Fibroblast of skin of abdomen (primary cell): ENCODE measurements at places on chromosomes 2 and 18.

GRCh38 chr18:70425236-70425635 lies 136.4 kb downstream of the SOCS6 start:
- DNase-seq: no peak

GRCh38 chr18:26503382-26503781 lies 45.0 kb downstream of the KCTD1 start:
- DNase-seq: no peak

- DNase-seq: no peak
Measured at GRCh38 chr18:12516049-12516630, 108.4 kb downstream of the PRELID3A start.

DNA sequence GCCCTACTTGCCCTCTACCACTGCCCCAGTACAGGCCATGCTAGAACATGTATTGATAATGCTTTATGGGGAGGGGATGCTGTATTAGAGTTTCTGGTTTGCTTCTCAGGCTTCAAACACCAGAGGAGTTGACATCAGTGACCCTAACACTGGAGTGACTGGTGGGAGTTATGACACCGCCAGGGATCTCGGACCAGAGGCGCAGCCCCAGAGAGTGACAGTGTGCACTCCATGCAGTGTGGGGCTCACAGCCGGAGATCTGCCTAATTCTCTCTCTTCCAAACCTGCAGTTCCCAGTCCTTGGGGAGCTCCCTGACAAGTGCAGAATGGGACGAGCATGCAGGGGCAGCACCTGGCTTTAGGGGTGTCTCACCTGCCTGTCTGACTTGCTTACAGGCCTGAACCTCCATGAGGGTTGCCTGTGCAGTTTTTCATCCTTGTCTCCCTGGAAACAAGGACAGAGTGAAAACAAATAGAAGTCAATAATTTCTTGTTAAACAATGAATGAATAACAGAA lies 244.9 kb upstream of the MYT1L start:
- no peak for DNase-seq

- DNase-seq: no peak
Measured at GRCh38 chr2:84989927-84990326, 19.0 kb downstream of the KCMF1 start.

- no peak for DNase-seq
Measured at GRCh38 chr2:18704276-18704675, 114.9 kb upstream of the NT5C1B start.
